ENCODE measurements at places on chromosomes 6 and 20.

DNA sequence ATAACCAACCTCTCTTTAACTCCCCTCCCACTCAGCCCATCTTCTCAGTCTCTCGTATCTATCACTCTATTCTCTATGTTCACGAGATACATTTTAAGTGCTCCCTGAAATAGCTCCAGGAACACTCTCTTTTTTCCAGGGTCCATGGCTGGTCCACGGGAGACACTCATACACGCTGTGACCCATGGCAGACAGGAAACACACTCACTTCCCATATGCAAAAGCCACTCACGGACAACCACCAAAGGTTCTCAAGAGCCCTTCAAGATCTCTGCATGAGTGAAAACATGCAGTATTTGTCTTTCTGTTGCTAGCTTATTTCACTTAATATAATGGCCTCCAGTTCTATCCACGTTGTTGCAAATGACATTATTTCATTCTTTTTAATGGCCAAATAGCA is 71.4 kb upstream of the PCSK2 start:
- DNase-seq: no peak

- no peak for DNase-seq
These were observed 66.9 kb downstream of the EFCAB8 start for GRCh38 chr20:32925481-32926196.

DNA sequence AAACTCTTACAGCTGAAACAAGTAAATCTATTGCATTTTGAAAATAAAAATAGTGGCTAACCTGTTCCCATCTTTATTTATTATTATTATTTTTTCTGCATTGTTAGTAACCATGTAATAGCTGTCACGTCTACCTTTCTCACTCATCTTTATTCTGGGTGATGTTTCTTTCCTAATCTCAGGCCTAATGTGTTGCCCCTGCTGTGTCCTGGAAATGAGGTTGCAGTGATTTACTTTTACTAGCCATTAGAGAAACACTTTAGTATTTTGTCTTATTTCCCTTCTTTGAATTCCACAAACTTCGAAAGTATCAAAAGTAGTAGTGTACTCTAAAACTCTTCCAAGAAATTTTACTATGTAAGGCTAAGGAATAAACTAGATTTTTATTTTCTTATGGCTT is 546.9 kb downstream of the GRIK2 start:
- no peak for DNase-seq

DNA sequence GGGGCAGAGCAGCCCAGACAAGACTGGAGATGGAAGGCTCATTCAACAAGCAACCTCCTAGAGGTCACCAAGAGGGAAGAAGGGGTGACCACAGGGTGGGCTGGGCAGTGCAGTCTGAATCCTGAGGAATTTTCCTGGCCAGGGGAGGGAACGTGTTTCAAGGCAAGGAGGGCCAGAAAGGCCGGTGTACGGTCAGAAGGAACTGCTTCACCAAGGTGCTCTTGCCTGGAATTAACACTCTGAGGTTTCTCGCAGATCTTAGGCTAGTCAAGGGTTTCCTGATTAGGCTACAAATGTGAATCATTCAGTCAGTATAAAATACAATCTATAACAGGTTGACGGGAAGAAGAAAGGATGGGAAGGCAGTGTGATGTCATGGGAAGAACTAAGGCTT is 199.3 kb downstream of the LRFN2 start:
- DNase-seq: no peak

GRCh38 chr6:2641044-2641725 is 109.5 kb downstream of the MYLK4 start:
- DNase-seq: no peak

- DNase-seq: no peak
These were observed 7.2 kb downstream of the GTF3C6 start for GRCh38 chr6:110965629-110966229.

DNA sequence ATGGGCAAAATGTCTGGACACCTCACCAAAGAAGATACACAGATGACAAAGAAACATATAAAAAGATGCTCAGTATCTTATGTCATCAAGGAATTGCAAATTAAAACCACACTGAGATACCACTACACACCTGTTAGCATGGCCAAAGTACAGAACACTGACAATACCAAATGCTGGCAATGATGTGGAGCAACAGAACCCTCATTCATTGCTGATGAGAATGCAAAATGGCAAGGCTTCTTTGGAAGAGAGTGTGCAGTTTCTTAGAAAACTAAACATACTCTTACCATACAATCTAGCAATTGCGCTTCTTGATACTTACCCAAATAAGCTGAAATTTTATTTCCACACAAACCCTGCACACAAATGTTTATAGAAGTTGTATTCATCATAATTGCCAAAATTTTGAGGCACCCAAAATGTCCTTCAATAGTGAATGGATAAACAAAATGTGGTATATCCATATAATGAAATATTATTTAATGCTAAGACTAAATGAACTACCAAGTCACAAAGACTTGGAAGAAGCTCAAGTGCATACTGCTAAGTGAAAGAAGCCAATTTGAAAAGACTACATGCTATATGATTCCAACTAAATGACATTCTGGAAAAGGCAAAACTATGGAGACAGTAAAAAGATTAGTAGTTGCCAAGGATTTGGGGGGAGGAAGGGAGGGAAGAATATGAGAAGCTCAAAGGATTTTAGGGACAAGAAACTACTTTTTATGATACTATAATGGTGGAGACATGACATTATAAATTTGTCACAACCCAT is 50.7 kb downstream of the TNFAIP3 start:
- DNase-seq: no peak

DNA sequence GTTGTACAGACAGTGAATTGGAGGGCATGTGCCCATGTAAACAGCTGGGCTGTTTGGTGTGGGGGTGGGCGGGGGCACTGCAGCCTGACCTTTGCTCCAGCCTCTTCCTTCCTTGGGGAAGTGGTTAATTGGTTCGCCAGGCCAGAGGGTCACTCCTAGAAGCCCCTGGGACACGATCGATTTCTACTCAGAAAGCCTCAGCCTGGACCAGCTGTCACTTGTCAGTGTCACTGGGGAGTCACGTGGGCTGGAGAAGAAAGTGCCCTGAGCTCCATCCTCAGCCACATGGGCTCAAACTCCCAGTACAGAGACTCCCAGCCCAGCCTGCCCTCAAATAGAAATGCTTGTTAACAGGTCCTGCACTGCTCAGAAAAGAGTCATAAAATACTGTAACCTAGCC is 423.8 kb upstream of the SULF2 start:
- DNase-seq: no peak

GRCh38 chr6:3456898-3457709 is at the start of gene SLC22A23:
SLC22A23 (minus strand) TSS chr6:3457050; CDS start chr6:3456559, 491 bp downstream.
- no peak for DNase-seq

- no peak for DNase-seq
These were observed 62.2 kb upstream of the PDE10A start for GRCh38 chr6:165725201-165725600.

DNA sequence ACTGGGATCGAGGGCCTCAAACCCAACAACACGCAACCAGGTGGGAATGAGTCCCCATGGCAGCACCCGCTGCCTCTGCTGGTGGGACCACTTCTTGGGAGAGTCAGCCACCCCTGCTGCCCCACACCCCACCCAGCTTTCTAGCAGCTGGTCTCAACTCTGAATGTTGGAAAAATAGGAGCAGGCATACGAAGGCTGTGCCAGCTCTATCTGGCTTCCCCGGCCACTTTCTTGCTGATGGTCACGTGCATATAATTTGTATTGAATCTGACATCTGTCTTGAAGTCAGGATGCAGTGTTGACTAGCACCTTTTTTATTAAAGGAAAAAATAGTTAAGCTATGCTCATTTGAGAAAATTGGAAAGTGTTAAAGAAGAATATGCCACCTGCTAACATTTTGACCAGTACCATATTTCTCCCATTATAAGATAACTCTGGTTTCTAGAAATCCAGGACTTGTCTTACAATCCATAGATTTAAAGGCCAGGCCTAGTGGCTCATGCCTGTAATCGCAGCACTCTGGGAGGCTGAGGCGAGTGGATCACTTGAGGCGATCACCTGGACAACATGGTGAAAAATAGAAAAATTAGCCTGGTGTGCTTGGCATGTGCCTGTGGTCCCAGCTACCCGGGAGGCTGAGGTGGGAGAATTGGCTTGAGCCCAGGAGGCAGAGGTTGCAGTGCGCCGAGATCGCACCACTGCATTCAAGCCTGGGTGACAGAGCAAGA is 26.9 kb upstream of the MAPRE1 start:
- DNase-seq: no peak

DNA sequence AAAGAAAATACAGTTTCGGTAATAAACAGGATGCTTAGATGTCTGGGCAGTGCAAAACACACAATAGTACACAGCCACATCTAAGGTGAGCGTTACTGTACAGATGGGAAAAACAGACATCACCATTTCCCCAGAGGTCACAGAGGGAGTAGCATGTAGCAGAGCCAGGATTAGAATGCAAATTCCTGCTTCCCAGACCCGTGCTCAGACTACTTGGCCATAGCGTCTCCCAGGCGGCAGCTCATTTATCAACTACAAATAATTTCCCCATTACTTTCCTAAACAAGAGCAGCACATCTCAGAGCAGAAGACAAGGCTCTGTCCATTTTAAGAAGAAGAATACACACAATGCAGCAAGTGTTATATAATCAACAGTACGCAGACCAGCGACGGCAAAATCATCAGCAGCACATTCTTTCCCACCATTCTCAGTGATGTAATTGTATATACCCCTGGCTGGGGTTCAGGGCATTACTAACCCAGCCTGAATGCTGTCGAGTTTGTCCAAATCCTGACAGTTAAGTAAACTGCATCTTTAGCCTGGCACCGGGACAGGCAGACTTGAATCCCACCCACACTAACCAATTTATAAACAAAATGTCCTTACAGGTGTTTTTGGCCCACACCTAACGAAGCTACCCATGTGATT is 61.9 kb downstream of the CNKSR3 start:
- peak; percentile 61 for DNase-seq

- DNase-seq: no peak
These were observed 209.3 kb upstream of the CDH4 start for GRCh38 chr20:61042506-61043385.

- no peak for DNase-seq
These were observed 631 bp upstream of the PGBD1 start for GRCh38 chr6:28280595-28281287.

- peak; percentile 9 for DNase-seq
These were observed 146.9 kb downstream of the PHACTR3 start for GRCh38 chr20:59751075-59751711.

DNA sequence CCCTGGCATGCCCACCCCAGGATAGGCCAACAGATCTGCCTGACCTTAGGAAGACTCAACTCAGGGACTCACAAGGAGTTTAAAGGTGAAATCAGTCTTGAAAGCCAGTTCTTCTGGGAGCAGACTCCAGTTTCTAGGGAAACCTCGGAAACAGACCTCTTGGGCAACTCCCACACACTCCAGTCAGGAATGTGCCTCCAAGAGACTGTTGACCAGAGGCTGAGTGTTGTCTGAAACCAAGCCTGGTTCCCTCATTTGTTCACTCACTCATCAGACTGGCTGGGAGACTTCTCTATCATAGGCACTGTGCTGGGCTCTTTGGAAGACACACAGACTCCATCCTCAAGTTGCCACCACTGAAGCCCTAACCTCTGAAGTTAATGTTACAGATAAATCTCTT is 1.8 kb downstream of the TREM1 start:
- no peak for DNase-seq

GRCh38 chr20:41373931-41374920 is 7.6 kb upstream of the EMILIN3 start:
- DNase-seq: no peak

DNA sequence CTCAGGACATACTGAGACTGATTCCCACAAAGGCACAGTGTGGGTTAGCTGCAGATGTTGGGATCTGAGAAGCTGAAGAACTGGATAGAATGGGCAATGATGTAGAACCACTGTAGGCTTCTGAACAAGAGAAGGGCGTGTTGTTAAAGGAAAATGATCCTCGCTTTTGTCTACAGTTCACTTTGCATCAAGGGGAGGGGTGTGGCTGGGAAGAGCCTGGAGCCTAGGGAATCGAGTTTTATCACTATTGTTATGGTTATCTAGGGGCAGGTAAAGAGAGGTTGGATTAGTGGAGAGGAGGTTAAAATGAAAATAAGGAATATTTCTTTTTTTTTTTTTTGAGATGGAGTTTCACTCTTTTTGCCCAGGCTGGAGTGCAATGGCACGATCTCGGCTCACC is 768.1 kb downstream of the KIF16B start:
- DNase-seq: no peak

DNA sequence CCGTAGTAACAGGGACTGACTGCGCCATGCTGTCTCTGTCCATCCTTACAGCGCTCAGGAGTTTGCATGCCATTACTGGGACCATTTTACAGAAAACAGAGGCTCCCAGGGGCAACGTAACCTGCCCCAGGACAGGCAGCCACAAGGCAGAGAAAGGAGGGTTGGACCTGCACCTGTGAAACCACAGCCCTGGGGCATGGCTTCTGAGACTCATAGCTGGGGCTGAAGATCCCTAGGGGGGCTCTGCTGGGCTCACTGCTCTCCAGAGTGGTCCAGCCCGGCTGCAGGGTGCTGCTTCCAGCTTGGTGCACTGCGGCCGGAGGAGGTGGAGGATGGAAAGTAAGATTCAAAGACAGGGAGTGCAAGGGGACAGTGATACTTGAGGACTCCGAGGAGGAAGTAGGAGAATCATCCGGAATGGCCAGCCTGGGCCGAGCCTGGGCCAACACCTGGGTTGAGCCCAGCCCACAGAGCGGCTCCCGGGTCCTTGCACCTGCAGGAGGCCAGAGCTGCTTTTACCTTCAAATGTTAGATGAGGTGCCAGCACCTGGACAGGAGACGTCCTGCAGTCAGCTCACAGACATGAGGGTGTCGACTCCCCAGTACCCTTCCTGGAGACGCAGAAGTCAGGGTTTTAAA is 183.2 kb downstream of the CDH4 start:
- no peak for DNase-seq

DNA sequence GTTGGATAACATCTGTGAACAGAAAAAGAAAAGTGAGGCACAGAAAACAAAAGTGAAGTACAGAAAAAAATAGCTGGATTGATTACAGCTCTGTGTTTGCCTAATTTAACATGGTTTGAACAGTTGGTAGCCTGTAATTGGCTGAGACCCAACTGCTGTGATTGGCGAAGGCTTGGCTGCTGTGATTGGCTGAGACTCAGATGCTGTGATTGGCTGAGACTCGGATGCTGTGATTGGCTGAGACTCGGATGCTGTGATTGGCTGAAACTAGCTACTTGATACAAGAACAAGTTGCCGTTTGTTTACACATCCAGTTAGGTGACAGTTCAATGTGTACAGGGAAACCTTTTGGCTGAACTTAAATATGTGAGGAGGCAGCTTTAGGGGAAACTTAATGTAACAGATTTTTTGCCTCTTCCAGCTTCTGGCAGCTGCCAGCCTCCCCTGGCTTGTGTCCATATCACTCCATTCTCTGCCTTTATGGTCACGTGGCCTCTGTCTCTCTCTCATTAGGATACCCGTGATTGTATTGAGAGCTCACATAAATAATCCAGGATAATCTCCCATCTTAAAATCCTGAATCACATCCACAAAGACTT is 223.4 kb upstream of the FOXA2 start:
- no peak for DNase-seq

GRCh38 chr20:15708984-15709598 is 864.2 kb downstream of the KIF16B start:
- DNase-seq: no peak

- peak; percentile 28 for DNase-seq
These were observed 7.8 kb upstream of the BTN3A1 start for GRCh38 chr6:26394289-26394688.
